ENCODE measurements at places on chromosomes 5 and 9.

- DNase-seq = no peak
Observed at GRCh38 chr9:137496601-137497375, 37.7 kb upstream of the NSMF start.

DNA sequence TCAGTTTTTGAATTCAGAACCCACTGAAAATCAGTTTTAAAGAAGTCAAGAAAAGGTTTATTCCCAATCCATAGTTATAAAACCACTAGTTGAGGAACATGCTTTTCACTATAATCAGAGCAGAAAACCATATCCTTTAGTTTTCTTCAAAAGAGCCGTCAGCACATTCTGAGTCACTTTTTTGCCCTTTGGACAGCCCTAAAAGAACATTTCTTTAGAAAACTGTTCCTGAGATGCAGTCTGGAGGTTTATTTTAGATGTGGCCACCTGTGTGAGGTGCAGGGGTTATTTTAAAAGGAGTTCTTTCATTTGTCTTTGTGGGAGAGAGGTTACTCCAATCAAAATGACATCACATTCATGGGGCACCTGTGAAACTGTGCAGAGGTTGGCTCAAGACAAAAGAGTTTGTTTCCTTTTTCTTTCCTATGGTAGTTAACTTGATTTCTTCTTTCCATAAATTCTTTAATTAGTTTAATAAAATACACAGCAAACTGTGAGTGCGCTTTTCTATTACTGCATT lies 221.6 kb upstream of the RPS23 start:
- no peak for DNase-seq

DNA sequence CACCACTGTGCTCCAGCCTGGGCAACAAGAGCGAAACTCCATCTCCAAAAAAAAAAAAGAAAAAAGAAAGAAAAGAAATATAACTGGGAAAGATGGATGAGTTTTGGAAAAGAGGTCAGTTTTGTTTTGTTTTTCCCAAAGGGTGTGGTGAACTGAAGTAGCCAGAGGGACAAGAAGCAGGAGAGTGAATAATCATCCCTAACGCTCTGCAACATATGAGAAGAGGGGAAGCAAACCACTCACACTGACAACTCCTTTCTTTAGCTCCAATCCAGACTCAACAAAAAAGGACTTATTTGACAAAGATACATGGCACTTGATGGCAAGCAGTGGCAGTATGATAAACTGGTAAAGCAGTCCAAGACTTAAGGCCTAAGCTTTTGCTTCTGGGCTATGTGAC lies 176.1 kb upstream of the HMHB1 start:
- DNase-seq = no peak

- DNase-seq = no peak
Observed at GRCh38 chr9:123434619-123435240, 78.7 kb downstream of the CRB2 start.

GRCh38 chr9:10274175-10274574 lies 338.6 kb downstream of the PTPRD start:
- DNase-seq = no peak
